ENCODE measurements at places on chromosomes 13 and 19.

DNA sequence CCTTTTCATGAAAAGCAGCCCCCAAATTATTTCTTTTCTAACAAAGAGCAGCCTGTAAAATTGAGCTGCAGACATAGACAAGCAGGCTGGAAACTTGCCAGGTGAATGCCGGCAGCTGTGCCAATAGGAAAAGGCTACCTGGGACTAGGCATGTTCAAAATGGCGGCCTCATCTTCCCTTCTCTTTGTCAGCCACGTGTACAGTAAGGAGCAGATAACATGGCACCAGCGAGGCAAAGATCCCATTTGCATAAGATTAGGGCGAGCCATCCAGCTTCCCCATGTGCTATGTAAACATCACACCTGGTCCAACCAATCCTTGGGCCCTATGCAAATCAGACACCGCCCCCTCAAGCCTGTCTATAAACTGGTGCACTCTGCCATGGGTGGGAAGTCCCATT lies 31.2 kb upstream of the CACNA1A start:
- DNase-seq, result no peak

DNA sequence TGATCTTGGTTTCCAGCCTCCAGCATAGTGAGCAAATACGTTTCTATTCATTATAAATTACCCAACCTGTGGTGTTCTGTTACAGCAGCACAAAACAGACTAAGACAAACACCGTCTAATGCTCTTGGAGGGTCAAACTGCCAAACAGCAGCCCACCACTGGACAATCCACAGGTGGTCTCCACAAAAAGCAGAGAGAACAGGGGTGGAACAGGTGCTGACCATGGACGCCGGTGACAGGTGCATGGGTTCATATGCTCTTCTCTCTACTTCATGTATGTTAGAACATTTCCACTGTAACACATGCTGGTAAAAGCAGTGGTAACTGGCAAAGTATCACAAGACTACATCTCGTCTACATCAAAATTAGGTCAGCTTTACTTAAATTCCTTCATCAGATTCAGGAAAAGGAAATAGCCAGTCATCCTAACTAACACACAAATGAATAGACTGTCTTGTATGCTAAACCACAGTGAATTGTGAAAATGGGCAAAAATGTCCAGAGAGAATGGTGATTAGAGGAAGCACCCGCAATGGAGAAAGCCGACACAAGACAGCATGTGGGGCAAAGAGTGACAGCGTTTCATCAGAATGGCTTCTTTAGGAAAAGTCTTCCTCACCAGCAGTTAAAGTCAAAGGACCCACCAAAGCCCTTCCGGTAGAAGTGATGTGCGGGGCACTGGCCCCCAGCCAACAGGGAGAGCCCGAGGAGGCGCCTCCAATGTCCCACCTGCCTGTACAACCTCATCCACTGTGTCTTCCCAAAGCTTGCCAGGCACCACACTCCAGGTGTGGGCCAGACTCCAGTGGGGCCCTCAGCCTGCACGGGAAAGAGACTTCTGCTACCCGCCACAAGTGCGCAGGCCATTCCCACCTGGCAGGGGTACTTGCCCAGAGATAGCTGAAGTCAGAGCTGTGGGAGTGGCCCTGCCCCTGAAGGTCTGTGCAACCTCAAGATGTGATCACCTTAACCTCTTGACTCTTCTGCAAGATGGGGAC lies 6.5 kb downstream of the CARS2 start:
- no peak for DNase-seq

DNA sequence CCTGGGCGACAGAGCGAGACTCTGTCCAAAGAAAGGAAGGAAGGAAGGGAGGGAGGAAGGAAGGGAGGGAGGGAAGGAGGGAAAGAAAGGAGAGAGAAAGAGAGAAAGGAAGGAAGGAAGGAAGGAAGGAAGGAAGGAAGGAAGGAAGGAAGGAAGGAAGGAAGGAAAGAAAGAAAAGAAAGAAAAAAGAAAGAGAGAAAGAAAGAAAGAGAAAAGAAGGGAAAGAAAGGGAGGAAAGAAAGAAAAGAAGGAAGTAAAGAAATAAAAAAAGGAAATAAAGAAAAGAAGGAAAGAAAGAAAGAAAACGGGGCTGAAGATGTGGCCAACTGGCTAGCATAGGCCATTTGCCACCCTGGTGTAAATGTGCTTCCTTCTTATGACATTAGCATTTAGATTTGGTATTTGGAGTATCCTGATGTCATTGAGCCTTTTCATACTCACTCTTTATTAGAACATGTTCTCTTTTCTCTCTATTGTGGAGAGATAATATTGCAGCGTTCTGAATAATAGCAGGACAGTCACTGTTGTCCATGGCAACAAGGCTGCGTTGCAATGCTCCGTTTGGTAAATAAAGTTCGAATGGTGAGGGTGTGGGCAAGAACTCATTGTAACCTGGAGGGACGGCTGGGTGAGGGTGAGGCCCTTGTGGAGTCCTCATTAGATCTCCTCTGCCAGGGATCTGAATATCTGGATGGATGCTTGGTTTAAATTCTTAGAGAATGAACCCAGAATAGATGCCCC lies 173.9 kb upstream of the UBL3 start:
- DNase-seq, result no peak

DNA sequence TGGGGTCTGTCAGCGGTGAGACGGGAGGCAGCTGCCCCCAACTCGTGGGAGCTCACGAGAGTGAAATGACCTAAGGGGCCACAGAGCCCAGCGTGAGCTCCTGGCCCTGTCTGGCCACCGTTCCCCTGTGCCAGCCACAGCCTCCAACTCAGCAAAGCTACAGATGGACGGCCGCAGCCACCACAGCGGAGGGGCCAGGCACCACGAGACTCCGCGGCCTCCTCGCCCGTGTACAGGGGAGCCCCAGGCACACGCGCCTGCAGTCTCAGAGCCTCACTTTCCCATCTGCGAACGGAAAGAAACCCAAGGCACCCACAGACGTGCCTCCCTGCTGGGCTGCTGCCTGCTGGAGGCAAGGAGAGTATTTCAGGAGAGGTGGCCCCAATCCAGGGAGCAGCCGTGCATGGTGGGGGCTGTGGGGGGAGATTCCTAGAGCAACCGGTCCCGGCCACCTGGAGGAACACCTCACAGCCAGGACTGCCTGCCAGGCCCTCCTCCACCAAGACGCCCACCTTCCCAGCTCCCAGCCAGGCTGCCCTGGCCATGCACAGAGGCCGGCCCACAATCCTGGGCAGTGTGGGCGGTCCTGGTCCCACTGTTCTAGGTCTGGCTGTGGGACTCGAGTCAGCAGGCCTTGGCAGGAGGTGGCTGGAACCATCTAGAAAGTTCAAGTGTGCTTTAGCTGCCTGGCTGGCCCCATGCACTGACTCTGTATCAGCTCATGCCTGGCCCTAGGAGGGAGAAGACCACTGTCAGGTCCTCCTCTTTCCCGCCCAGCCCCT lies 1.9 kb downstream of the MKNK2 start:
- no peak for DNase-seq

GRCh38 chr13:20001366-20002190 lies 43.1 kb downstream of the ZMYM2 start:
- no peak for DNase-seq

Data from caudate nucleus (tissue), 63 donors.